ENCODE measurements at places on chromosomes 6 and 20.

- DNase-seq = no peak
Observed at GRCh38 chr6:11637266-11637665, 99.7 kb downstream of the TMEM170B start.

GRCh38 chr6:135525594-135525993 lies 28.1 kb upstream of the AHI1 start:
- DNase-seq = no peak

DNA sequence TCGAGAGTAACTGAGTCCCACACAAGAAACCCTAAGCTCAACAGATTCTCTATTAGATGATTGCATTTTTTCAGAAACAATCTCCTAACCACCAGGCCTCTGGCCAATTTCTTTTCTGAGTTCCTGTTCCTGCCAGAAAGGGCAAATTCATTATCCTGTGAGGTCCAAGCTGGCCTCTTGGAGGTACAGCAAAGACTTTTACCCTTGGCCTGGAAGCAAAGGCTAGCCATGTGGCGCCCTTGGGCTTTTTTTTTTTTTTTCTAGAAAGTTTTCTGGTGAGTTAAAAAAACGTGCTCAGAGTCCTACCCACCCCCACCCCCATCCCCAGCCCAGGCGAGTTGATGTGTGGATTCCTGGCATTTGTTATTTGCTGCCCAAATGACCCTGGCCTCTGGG lies 59.0 kb upstream of the EEF1A1 start:
- no peak for DNase-seq

DNA sequence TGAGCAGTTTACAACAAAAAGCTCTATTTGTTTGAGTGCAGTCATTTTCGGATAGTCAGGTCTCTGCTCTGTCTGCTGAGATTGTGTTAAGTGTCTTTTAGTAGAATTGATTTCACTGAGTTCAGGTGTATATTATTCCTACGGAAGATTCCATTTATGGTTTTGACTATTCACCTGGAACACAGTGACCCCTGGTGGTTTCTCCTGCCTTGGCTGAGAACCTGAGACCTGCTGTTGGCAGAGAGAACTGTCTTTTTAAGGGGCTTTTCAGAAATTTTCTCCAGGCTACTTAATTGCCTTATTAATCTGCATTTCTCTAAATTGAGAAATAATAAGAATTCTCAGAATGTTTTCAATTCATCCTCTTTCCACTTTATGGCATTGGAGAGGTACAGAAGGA lies 508.0 kb downstream of the TBC1D32 start:
- DNase-seq = peak; percentile 10

DNA sequence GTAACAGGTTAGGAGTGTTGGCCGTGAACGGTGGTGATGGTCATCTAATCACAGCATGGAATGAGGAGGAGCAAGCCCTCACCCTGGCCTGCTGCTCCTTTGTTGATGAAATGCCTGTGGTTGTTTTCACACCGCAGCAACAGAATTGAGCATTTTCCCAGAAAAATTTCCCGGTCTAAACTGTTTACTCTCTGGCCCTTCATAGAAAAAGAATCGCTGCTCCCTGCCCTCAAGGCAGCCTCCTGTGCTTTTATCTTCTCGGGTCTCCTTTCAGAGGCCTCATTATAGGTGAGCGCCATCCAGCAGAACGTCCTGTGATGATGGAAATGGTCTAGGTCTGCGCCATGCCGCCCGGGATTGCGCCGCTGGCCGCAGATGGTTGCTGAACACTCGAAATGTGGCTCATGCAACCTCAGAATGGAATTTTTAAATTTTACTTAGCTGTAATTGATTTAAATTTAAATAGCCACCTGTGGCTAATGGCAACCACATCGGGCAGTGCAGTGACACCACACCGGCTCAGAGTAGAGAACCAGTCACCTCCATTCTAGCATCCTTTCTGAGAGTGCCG lies 30.2 kb downstream of the PHACTR3 start:
- no peak for DNase-seq

GRCh38 chr6:115004982-115005381 lies 662.2 kb upstream of the HS3ST5 start:
- no peak for DNase-seq

DNA sequence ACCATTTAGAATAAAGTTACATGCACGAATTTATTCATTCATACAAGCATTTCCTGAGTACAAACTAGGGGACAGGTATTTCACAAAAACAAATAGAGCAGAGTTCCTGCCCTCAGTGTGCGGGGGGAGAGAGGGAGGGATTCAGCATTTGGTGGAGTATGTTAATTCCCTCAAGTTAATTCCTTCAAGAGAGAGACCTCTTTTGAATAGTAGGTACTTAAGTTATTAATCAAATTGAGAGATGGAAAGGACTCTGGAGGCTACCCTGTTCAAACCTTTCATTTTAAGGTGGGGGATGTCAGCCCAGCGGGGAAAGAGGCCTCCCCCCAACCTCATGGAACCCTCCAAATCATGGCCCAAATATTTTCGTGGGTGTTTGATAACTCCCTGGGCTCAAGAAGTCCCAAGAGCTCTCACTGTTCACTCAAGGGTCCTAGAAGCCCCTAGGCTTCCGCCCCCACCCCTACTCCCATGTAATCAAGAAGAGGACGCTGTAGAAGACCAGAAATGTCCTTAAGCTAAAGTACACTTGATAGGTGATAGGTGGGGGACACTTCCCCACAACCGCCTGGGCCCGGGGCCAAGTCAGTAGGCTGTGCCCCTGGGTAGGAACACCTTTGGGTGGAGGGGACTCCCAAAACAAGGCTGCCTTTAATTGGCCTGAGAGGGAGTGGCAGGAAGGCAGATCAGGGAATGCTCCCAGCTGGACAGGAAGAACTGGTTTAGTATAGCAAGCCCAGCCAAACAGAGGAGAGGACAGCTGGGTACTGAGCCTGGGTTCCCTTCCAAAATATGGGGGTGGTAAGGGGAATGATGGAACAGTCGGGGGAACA lies 2.9 kb downstream of the SDC4 start:
- DNase-seq = no peak

GRCh38 chr6:89979481-89980119 lies 85.3 kb downstream of the GJA10 start:
- DNase-seq = no peak

DNA sequence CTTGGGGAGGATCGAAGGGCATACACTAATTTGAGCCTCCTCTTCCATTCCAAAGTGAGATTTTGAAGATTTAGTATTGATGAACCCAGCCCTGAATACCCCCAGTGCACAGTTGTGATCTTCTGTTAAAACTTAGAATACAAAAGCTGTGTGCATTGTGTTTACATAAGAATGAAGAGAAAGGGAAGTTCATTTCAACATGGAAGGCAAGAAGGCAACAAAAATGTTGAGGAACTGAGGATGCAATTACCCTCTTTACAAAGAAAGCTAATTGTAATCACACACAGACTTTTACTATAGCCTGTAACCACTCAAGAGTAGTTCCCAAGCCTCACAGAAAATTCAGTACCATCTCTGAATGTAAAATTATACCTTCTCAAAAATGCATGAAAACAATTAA lies 49.3 kb downstream of the GFOD1 start:
- no peak for DNase-seq

GRCh38 chr20:5349448-5349847 lies 32.7 kb upstream of the PROKR2 start:
- DNase-seq = no peak

- DNase-seq = no peak
Observed at GRCh38 chr6:16670183-16670582, 91.1 kb downstream of the ATXN1 start.

- no peak for DNase-seq
Observed at GRCh38 chr6:14035874-14036273, 81.7 kb upstream of the CD83 start.

- no peak for DNase-seq
Observed at GRCh38 chr6:137020776-137021175, 24.0 kb downstream of the IL20RA start.

DNA sequence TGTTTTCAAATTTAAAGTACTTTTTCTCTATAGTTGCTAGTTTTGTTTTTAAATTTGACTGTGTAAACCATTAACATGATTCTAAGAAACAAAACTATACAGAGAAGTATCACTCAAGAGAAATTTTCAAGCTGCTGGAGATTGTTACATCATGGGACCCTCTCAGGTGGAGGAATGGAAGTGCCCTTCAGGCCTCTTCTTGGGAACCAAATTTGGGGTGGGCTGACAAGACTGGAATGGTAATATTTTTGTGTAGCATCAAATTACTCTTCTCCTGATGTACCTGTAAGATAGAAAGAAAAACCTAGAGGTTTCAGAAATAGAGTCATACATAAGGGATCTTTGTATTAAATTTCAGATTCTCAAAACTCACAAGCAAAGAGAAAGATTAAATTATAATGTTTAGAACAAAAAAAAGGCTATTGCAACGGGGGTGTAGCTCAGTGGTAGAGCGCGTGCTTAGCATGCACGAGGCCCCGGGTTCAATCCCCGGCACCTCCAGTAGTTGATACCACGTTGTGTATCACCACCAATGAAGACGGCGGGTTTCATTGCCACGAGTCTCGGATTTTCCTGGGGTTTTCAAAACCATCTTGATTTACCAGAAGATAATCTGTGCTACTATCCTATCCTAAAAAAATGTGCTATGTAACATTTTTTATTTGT lies 193.7 kb downstream of the GPX5 start:
- no peak for DNase-seq

GRCh38 chr6:36023996-36024795 lies at the start of gene SLC26A8:
Gene SLC26A8 (minus strand): TSS chr6:36024641. CDS start chr6:36019707, 4,934 bp downstream.
- DNase-seq = no peak

GRCh38 chr6:903761-904160 lies 210.8 kb upstream of the EXOC2 start:
- DNase-seq = no peak

- peak; percentile 3 for DNase-seq
Observed at GRCh38 chr6:123380257-123380656, 256.5 kb downstream of the TRDN start.

DNA sequence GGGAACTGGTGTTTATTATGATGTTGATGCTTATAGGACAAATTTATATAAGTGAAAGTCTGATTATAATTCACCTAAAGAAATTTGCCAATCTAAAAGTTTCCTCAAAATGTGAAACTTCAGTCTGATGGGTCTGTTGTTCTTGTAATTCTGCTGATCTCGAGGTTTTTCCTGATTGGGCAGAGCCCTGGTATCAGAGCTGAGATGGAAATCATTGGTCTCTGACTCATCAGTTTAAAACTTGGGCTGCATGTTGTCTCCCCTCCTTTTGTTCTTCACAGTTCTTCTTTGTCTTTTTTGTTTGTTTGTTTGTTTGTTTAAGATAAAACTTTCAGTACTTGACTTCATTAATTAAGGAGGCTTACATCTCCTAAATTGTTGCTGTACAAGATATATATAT lies 5.9 kb downstream of the SMAP1 start:
- DNase-seq = no peak

DNA sequence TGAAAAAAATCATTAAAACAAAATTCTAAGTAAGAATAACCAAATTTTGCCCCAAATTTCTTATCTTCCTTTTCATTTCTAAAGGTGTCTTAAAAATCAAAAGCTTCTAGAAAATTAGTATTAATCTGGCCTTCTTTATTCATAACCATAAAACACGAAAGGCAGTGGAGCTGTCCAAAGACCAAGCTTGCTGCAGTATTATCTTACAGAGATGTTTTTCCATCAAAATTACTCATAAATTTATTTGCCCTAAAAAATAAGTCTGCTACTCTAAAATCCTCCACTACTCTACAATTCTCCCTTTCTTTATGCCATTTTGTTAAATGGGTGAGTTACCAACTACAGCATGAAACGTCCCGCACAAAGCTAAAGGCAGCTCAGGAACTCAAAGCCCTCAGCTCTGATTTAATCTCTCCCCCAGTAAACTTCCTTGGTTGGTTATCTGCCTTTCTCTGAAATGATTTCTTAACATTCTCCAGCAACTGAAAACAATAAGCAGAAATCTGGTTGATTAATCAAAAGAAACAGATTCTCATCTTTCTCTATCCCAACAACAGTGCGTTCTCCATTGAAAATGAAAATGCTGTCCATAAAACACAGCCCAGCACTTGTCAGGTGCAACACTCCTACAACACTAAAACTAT lies 2.1 kb downstream of the USP49 start:
- no peak for DNase-seq

GRCh38 chr6:42555477-42556457 lies 8.1 kb upstream of the UBR2 start:
- no peak for DNase-seq

GRCh38 chr6:119337762-119338161 lies 11.8 kb downstream of the MAN1A1 start:
- no peak for DNase-seq

- peak; percentile 40 for DNase-seq
Observed at GRCh38 chr20:19890445-19891051, 126.6 kb upstream of the NAA20 start.

- no peak for DNase-seq
Observed at GRCh38 chr20:48957533-48957932, 36.0 kb downstream of the ARFGEF2 start.

- DNase-seq = no peak
Observed at GRCh38 chr20:59154317-59155013, 9.2 kb upstream of the ZNF831 start.

DNA sequence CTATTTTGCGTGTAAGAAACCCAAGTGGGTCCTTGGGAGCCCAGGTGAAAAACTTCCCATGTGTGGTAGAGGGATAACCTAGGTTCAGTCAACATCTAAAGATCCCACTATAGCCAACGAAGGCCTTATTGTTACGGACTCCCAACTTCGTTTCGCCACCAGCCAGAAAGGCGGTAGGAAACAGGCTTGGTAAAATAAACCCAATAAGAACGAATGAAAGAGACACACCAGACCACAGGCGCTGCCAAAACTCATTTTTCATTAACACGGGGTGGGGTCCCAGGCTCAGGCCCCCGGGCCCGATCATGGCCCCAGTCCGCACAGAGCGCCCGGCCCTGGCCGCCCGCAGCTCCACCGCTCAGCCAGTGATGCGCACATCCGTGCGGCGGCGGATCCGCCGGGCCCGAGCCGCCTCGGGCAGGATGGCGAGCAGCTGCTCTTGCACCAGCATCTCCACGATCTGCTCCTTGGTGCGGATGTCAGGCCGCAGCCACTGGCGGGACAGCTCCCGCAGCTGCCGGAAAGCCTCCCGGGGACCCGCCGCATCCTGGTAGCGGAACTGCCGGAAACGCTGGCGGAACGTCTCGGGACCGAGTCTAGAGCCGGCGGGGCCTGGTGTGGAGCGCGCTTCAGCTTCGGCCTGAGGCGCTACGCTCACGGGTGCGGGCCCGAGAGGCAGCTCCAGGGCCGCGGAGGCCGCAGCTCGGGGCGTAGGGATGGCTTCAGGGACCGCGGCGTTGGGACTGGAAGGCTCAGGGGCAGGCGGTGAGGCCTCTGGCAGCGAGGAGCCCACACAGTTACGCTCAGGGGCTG lies 709 bp downstream of the SCAND1 start:
- DNase-seq = no peak

- DNase-seq = no peak
Observed at GRCh38 chr6:129094147-129094546, 211.2 kb downstream of the LAMA2 start.

DNA sequence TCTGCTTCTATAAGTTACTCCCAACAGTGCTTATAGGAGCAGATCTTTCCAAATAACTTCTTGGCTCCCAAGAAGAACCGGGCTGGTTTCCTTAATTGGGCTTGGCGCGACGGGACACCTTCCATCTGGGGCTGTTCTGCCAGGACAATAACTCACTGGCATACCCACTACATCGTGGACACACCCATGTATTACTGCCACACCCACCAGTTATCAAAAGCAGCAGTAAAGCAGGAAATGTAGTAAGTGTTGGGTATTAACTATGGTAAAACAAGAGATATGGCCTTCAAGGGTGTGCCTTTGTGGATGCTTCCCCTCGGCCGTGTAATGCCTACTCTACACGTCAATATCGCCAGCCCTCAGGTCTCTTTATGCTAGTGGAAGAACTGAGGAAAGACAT lies 24.7 kb downstream of the CNKSR3 start:
- DNase-seq = no peak
